ENCODE measurements at places on chromosomes 16 and 17.

- DNase-seq: no peak
These were observed 2.9 kb upstream of the PMP22 start for GRCh38 chr17:15267996-15268395.

DNA sequence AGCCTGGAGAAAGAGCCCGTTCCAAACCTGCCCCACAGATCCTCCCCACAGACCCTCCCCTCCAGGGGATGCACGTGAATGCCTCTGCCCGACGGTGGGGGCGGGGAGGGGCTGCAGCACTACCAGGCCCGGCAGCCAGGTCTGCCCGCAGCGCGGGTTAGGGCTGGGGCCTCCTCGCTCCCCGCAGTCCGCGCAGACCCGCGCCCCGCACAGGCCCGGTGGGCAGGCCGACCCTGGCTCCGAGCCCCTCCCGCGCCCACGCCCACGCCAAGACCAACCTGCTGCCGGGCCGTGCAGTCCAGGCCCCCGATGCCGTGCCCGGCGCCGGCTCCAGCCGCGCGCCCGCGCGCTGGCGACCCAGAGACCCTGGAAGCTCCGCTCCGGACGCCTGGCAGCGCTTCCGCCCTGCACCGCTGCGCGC is at the start of gene RPUSD1:
RPUSD1 (minus strand) TSS at position 404 of the 421 bp plus-strand sequence. CDS start 644 bp downstream, outside the sequence.
- DNase-seq: peak; percentile 58

DNA sequence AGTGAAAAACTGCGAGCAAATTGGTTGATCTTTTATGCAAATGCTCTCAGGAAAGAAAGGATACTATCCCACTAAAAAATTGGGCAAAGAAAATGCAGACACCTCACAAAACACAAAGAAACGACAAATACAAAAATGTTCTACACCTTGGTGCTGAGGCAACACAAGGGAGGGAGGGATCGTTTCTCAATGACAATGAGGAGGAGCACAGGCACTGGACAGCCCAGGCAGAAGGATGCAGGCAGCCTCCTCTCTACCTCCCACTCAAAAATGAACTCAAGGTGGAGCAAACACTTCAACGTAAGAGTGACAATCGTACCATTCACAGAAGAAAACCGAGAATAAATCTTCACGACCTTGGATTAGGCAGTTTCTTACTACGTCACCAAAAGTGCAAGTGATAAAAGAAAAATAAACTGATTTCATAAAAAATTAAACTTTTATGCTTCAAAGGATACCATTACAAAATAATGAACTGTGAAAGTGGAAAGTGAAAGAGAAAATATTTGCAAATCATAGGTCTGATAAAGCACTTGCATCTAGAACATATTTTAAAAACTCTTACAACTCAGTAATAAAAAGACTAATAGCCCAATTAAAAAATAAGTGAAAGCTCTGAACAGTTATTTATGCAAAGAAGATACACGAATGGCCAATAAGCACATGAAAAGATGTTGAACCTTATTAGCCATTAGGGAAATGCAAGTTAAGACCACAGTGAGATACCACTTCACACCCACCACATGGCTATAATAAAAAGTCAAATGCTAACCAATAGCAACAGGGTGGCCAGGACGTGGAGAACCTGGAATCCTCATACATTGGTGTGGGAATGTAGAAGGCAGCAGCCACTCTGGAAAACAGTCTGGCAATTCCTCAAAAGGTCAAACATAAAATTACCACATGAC is 80.8 kb upstream of the TRAP1 start:
- no peak for DNase-seq

DNA sequence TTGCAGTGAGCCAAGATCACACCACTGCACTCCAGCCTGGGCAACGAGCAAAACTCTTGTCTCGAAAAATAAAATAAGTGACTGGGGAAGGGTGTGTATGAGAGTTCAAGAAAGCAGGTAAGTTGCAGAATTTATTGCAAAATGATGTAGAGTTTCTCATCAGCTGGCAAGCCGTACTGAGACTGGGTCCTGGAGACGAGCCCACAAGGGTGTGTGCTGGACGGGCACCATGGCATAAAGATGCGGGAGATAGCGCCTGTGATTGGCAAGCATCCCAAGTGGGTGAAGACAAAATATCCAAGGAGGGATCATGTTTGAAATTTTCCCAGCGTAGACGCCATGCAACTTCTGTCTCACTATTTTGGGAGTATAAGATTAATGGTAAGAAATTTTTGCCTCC is 59.4 kb downstream of the WNT3 start:
- DNase-seq: no peak

- peak; percentile 1 for DNase-seq
These were observed 246.5 kb downstream of the FOXL1 start for GRCh38 chr16:86824751-86825296.

- DNase-seq: peak; percentile 88
These were observed 5.5 kb downstream of the GAS2L2 start for GRCh38 chr17:35747540-35748017.

DNA sequence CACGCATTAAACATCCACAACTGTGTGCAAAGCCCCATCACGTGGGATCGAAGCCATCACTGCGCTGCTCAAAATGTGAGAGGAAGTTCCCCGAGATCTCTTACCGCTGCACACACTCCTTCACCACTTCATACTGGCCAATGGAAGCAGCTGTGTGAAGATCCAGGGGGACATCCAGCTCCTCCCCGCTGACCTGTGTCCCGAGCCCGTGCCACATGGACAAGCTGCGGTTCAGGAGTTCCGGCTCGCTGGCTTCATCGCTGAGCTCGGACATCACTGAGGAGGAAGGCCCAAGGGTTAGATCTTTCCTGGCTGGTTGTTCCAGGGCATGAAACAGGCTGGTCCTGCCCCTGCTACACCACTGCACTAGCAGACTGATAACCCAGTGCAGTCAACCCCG is 4.2 kb downstream of the ANKS3 start:
- DNase-seq: no peak

DNA sequence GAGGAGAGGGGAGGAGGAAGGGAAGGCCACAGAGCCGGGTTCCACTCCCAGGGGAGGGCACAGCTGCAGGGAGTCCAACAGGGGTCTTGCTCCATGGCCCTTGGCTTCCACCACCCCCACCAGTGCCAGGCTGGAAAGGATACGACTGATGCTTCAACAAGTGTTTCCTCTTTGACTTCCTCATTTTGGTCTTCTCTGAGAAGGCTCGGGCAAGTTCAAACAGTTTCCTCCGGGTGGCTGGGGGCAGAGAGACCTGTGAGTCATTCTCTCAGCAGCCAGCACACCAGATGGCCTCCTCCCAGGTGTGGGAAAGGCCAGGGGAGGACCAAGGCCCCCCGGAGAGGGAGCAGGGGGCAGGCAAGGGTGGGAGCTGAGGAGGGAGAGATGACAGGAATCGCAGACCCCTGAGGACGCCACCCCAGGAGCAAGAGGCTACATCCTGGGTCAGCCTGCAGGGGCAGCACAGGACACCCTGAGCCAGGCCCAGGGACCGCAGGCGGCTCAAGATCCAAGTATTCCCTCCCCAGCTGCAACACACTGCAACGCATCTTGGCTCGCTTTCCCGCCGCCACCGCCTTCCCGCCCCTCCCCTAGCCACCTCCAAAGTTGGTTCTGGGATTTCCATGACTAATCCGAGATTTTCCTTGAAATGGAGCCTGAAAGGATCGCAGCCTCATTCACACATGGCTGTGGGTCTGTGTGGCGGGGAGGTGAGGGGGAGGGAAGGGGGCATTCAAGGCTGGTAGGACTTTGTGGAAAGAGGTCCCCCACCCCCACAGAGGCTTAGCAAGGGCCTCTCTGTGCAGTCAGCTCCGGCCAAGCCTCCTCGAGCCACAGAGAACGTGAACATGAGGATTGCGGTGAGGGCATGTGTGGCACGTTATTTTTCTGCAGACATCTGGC is 18.4 kb upstream of the MRPS23 start:
- DNase-seq: peak; percentile 94

GRCh38 chr17:70378076-70378475 is 208.7 kb downstream of the KCNJ2 start:
- DNase-seq: no peak

All from NCI-H69 (cell line).